Bronchial epithelial cell (primary cell): ENCODE measurements at places on chromosomes 11 and 22.
A peak's percentile ranks its signal among the peaks of the same experiment; 100 is the strongest.

DNA sequence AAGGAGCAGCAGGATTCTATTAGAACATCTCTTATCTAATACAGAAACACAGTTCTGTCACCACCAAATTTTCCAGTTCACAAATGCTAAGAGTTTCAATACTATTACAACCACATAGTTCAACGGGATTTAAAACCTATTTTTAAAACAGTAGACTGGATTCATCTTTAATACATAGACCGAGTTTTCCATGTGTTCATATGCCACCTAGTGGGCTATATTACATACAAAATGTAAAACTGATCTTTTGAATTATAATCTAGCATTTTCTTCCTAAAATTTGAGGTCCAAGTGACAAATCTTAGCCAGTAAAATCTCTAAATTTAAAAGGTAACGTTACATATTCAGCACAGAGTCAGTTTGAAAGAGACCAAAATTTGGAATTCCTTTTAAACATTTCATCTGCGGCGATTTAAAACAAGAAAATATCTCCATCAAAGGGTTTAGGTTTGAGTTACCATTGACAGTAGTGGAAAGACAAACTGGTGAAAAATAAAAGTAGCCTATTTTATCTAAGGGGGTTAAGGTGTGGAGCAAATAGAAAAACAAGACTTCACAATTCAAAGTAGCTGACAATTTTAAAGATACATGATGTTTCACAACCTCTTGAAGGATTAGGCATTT is 269.3 kb upstream of the MPPED2 start:
- peak; percentile 22 for DNase-seq

- peak; percentile 72 for DNase-seq
Measured at GRCh38 chr11:3906166-3906565, 50.7 kb downstream of the STIM1 start.

DNA sequence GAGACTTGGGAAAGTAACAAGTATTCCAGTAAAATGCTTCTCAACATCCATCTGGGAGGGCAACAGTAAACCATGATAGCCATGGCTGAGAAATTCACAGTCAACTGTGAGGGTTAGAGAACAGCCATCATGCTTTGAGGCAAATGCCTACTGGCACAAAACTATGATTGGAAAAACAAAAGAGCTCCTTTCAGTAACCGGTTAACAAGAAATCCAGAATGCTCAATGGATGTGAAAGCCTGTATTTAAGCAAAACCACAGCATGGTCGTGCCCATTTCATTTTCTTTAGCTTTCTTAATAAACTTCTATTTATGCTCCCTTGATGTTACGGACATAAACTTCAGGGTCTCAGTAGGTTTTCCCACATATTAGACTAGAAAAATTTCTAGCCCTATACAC is 139.5 kb downstream of the SOX6 start:
- DNase-seq = no peak

DNA sequence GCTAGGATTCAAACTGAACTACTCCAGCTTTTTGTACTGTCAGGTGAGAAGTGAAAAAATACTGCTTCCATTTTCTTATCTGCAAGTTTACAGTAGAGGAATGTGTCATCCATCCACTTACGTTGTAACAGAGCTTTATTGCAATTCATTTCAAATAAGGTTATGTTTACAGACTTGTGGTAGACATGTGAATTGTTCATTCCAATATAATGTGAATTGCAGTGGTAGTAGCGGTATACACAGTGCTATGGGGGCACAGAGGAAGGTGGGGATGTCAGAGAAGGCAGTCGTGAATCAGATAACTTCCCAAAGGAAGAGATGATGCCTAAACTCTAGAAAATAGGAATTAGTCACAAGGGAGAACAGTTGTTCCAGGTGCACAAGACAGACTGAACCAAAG is 42.5 kb downstream of the CEP57 start:
- peak; percentile 39 for DNase-seq

- DNase-seq = no peak
Measured at GRCh38 chr11:6545917-6546605, 49.0 kb downstream of the DNHD1 start.

- no peak for DNase-seq
Measured at GRCh38 chr22:35963237-35963810, 65.3 kb downstream of the RBFOX2 start.

DNA sequence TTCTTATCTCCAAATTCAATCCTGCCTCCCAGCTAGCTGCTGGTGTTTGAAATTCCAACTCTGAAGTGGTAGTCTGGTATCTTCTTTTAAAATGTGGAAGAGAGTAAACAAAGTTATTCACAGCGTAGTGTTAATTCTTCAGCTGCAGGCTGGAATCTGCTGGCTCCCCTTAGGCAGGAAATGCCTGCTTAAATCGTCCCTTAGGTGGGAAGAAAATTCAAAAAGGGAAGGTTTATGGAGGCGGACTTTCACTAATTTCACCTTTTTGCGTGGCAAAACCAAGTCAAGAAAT is 439.0 kb upstream of the CCDC90B start:
- no peak for DNase-seq
